CD8-positive, alpha-beta memory T cell (primary cell): ENCODE measurements at places on chromosomes 7 and 10.

DNA sequence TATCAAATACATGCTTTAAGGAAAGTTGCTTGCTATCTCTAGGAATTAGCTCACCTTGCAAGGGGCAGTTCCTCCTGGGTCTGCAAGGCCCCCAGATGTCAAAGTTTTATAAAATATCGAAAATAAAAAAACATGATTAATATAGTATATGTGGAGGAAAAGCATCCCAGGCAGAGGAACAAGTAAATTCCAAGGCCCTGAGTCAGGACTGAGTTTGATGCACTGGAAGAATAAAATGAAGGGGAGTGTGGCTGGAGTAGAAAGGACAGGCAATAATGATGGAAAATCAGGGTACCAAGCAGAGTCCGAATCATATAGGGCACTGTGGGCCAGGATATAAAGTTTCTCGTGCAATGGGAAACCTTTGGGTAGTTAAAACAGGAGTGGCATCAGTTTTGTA lies 112.4 kb upstream of the EEPD1 start:
- H3K27ac ChIP-seq: no peak overlapping the region
- H3K4me1 ChIP-seq: no peaks in the 10 kb centered on the region
- H3K27me3 ChIP-seq: no peaks in the 10 kb centered on the region
- DNase-seq: no peak
- H3K36me3 ChIP-seq: no peaks in the 10 kb centered on the region

DNA sequence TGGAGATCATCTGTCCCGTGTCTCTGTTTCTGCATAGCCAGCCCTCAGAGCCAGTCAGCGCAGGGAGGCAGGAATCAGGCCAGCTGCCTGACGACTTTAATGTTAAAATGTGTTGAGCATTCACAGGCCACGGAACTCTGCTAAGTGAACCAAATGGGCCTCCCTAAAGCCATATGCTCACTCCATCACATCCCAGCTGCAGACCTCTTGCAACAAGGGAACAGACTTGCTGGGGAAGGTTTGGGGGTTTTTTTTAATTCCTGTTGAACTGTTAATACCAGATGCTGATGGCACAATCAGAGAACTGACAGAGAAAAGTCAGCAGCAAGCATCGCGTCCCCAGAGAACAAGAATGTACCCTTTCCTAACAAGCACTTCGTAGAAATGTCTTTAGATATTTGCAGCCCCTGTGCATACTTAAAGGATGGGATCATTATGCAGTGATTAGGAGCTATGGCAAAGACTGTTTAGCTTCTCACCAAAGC lies 900.4 kb upstream of the AUTS2 start:
- no peak for DNase-seq
- no peaks in the 10 kb centered on the region for H3K36me3 ChIP-seq
- H3K27me3 ChIP-seq: no peaks in the 10 kb centered on the region
- H3K4me1 ChIP-seq: no peaks in the 10 kb centered on the region

DNA sequence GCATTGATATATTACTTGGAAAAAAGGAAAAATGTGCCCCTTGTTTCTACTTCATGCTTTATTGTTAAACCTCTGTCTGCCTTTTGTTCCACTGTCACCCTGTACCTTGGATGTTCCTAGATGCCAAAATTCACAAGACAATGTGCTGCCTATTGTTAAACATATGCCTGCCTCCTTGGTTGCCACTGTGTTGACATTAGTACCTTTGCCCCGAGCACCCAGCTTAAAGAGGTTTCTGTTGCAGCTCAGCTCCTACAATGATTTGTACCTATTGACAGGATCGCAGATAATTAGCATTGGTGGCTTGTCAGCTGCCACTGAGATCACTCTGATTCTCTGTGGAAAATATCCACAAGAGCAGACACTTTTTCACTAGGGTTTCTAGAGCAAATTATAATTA lies 188.0 kb downstream of the KCND2 start:
- no peak overlapping the region for H3K27ac ChIP-seq
- no peaks in the 10 kb centered on the region for H3K4me1 ChIP-seq
- DNase-seq: no peak
- no peaks in the 10 kb centered on the region for H3K27me3 ChIP-seq
- no peaks in the 10 kb centered on the region for H3K36me3 ChIP-seq

- no peaks in the 10 kb centered on the region for H3K36me3 ChIP-seq
- H3K4me3 ChIP-seq: no peak overlapping the region
- no peaks in the 10 kb centered on the region for H3K27me3 ChIP-seq
These were observed 89.5 kb upstream of the TES start for GRCh38 chr7:116120839-116121238.

DNA sequence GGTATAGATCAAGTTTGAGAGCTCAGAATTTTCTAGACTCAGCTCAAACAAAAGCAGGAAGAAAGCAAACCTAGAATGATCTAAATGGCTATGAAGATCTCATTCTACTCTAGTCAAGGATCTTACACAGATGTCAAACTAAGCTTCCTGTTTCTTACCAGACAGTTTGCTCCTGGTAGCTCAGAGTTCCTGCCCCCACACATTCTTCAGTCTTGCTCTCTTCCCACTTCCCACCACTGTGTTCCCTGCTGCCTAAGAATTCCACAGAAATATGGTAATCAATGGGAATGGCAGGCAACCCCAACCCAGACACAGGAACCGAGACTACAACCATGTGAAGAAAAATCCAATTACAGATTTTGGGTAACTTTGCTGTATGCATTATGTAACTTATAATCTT lies 133.4 kb upstream of the PTN start:
- no peak overlapping the region for H3K4me3 ChIP-seq
- no peaks in the 10 kb centered on the region for H3K36me3 ChIP-seq
- no peaks in the 10 kb centered on the region for H3K27me3 ChIP-seq
- no peaks in the 10 kb centered on the region for H3K4me1 ChIP-seq
- no peak for DNase-seq

DNA sequence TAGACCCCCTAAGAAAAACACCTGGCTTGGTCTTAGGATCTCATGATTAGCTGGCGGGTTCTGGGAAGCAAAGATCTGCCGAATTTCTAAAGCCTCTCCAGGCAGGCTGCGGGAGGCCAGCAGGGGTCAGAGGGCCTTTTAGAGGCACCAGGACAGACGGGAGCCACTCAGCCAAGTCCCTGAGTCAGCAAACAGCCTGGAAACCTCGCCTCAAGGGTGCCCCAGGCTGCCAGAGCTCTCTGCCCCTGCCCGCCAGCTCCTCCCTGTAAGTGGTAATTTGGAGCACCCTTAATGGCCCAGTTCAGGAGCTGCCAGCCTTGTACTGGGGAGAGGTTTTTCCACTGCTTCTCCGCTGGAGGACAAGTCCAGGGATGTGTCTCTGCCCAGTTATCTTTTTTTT lies 88.7 kb downstream of the HIP1 start:
- H3K27ac ChIP-seq: no peak overlapping the region
- H3K36me3 ChIP-seq: no peaks in the 10 kb centered on the region
- no peak for DNase-seq
- no peak overlapping the region for H3K4me3 ChIP-seq

DNA sequence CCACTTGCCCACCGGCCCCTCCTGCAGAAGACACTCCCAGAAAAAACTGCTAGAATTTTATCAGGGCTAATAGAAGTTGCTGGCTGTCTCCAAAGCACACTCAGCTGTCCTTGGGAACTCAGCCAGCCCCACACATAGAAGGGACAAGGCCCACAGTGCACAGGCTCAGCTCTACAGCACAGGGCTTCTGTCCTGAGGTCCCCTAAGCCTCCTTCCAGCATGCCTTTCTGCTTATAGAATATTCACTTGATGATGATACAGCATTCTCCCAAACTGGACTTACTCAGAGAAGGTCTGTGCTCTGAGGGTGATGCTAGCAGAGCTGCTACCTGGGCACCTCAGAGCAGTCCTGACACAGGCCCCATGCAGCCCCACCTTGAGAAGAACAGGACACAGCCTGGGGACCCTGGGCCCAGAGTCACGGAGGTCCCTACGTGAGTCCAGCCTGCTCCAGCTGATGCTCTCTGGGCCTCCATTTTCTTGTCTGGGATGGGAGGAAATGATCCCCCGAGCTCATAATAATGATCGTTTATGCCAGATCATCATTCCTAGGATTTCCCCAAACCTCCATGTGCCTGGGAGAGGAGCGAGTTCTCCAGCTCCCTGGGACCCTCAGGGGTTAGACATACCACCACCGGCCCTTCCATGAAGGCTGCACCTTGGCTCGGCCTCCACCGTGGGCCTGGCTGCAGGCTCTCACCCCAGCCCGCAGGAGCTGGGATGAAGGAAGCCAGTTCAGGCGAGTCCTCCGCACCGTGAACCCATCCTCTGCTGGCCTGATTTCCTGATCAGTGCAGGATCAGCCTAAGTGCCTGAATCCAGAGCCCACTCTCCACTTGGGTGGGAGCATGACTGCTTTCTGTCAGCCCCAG lies 145.6 kb downstream of the ZNF248 start:
- H3K27me3 ChIP-seq: no peaks in the 10 kb centered on the region
- H3K36me3 ChIP-seq: no peaks in the 10 kb centered on the region

- no peaks in the 10 kb centered on the region for H3K27me3 ChIP-seq
- no peak for DNase-seq
- no peak overlapping the region for H3K4me3 ChIP-seq
These were observed 723.1 kb upstream of the GALNT17 start for GRCh38 chr7:70408891-70409290.
